8988T (cell line): ENCODE measurements at places on chromosomes 16 and 17.

- DNase-seq, result no peak
These were observed 37.1 kb upstream of the BCAS3 start for GRCh38 chr17:60640503-60640902.

- DNase-seq, result no peak
These were observed 114.5 kb downstream of the COPRS start for GRCh38 chr17:31744511-31744951.

DNA sequence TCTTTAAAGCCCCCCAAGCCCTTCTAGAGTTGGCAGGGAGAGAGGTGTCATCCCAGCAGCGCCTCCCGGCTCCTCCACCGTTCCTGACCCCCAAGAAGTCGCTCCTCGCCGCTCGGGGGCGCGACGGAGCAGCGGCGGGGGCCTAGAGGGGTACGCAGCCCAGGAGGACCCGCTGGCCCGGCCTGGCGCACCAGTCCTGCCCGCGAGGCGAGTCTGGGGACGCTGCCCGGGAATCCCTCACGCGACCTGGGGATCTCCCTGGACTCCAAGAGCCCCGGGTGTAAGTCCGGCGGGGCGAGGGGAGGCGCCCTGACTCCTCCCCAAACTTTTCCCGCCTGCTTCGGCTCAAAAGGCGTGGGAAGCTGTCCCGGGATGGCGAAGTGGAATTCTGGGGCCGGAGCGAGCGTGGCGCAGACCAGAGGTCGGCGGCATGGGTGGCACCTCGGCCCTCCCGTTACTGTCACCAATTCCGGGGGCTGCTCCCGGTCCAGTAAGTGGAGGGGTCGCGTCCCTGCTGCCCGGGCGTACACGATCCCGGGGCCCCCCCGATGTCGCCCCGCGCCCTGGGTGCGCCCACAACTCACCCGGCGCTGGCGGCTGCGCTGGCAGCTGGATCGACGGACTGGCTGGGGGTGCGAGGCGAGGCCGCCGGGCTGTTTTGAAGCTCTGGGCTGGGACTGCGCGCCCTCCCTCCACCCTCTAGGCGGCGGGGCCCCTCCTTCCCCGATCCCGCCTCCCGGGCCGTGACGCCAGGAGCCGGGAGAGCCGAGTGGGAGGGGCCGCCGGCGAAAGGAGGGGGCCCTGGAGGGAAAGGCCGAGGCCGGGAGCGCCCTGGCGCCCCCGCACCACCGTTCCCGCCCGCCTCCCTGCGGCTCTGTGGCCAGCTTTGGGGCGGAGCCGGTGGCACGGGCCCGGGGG, at the start of gene EMP2:
Gene EMP2 (minus strand): TSS at position 634 of the 918 bp plus-strand sequence. CDS start 32,981 bp downstream, outside the sequence.
- DNase-seq, result peak; percentile 82

- no peak for DNase-seq
These were observed 318.4 kb downstream of the HAPSTR1 start for GRCh38 chr16:9409560-9410493.

DNA sequence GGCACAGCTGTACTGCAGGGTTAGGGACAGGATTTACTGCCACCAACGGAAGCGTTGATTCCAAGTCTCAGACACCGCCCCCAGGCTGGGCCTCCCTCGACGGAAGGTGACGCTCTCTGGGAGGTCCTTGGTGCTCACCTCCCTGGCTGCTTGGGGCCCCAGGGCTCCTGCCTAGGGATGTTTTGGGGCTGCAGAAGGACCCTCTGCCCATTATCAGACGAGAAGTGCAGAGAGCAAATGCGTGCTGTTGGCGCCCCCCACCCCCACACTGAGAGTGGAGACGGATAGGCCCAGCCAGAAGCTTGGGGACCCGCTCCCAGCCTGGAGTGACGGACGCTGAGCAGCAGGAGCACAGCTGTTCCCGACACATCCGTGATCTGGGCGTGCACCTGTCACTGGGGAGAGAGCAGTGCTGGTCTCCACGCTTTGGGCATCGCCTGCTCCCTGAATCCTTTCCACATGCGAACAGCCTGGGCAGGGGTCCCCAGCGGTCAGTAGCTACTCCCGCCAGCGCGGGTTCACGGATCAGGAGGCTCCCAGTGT, 5.1 kb upstream of the SOX8 start:
- no peak for DNase-seq

DNA sequence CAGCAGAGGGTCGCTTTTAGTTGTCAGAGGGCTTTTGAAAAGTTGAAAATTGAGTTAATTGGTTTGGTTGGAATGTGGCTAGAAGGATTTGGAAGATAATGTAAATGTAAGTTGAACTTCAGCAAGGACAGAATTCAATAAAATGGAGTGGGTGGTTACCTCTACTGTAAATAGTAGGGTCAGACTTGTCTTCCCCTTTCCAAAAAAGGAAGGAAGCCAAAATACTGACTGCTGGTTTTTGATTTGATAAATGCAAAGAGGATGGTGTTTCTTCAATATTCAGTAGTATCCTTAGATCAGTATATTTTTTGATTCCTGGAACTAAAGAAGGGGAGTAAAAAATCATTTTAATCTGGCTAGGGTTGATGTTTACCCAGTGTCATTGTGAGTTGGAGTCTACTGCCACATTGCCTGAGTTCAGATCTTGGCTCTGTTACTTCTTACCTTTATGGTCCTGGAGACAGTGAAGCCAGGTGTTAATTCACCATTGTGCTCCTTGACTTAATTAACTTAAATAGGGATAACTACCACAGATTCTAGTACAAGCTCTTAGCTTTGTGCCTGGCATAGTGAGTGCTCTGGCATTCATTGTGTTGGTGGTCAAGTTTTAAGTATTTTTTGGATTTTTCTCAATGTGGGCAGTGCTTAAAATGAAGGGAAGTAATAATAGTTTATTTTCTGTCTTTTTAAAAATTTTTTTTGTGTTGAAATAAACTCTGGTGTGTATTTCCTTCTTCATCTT, 4.4 kb downstream of the HAPSTR1 start:
- no peak for DNase-seq
